ENCODE measurements at places on chromosomes 5 and 9.

GRCh38 chr5:3346111-3346820 is 249.4 kb upstream of the IRX1 start:
- DNase-seq, result no peak

DNA sequence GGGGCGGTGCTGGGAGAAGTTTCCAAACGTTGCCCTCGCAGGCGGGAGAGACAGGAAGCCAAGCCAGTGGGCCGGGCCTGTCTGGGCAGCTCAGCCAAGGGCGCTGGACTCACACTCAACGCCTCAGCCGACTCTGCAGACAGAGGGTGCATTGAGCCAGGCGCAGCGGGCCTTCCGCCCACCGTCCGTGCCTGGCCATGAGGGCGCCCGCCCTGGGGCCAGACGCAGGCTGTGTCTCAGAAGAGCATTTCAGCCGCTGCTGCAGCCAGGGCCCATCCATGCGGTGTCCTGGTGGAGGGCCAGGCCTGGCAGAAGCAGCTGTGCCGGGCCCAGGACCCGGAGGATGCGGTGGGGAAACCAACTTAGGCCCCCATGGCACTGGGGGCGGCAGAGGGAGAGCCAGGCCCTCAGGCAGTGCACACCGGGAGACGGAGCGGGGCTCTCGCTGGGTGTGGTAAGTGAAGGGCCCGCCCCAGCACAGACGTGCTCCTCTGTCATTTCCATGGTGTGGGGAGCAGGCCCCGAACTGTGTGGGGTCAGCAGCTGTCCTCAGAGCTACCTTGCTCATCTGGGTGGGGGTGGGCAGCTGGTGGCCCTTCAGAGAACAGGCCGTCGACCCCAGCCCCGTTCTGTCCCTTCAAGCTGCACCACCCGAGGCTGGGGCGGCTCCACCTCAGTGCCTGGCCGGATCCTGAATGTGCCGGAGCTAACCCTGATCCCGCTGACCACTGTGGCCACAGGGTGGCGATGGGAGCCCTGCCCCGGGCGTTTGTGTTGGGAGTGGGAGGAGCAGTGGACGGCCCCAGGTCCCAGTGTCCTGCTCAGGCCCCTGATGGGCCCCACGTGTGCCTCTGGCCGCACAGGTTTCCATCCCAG is 18.0 kb downstream of the DNLZ start:
- DNase-seq, result no peak

GRCh38 chr9:8085986-8086385 is 286.4 kb upstream of the DMAC1 start:
- DNase-seq, result peak; percentile 60

DNA sequence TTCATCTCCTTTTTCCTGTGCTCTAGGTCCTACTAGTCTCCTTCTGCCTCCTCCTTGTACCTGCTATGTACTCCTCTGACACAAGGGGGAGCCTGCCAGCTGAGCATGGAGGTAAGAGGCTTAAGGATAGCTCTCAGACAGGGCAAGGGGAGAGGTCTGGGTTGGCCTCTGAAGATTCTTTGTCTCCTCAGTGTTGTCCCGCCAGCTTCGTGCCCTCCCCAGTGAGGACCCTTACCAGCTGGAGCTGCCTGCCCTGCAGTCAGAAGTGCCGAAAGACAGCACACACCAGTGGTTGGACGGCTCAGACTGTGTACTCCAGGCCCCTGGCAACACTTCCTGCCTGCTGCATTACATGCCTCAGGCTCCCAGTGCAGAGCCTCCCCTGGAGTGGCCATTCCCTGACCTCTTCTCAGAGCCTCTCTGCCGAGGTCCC is 3.8 kb downstream of the CREB3 start:
- DNase-seq, result no peak

GRCh38 chr9:19615036-19615624 is 173.7 kb downstream of the SLC24A2 start:
- no peak for DNase-seq

GRCh38 chr5:119745976-119746375 is 116.6 kb downstream of the FAM170A start:
- no peak for DNase-seq

DNA sequence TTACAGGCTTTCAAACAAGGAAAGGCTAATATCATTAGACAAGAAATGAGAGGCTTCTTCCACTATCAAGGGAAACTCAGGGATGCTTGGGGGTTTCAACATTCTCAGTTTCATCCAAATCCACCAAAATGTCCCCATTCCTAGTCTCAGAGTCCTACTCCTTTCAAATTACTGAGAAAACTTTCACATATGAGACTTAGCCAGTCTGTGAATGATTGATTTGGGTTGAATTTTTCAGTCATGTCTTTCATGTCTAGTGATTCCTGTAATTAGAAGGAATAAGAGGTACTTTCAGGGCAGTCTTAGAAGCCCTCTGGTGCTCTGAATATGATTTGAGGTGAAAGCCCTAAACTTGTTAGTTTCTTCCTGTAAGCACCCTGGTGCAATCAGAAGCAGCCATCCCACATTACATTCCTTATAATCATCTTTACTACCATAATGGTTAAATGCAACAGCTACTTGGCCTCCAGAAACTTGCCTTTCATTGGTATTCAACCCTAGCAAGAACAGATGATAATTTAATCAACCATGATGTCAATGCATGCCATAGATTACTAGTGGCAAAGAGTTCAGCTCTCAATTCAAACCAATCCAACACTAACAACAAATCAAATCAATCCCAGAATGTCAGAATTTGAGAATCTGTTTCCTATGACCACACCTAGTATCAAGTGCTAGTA is 50.7 kb upstream of the RIC1 start:
- DNase-seq, result no peak

DNA sequence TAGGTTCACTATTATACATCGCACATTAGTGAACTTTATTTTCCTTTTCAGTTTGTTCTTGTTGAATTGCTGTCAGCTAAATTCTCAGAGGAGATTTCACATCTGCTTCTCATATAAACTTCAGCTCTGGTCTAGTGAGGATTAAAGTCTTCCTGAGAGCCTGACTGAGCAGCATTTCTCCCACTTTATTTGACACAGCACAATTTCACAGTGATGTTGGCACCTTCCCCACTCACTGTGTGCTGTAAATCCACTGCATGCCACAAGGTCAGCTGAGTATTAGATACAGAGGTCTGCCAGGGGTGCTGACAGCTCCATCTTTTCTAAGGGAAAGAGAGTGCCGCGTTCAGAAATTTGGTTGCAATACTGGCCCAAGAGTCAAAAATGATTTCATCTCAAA is 567.4 kb downstream of the PRR16 start:
- no peak for DNase-seq

DNA sequence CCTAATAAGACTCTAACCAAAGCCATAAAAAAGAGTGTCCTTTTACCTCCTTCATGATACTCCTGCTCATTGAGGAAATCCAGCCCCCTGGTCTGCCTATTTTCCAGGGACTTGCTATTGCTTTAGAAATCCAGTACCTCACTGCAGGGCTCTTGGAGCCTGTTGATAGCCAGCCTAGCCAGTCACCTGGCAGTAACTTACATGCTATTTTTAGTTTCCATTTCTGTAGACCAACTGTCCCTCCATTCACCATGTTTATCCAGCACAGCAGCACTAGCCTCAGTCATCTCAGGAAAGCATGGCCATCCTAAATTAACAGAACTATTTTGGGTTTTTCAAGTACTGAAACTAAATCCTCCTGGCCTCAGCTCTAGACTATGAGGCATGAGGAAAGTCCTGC is 91.5 kb upstream of the PHF24 start:
- no peak for DNase-seq

DNA sequence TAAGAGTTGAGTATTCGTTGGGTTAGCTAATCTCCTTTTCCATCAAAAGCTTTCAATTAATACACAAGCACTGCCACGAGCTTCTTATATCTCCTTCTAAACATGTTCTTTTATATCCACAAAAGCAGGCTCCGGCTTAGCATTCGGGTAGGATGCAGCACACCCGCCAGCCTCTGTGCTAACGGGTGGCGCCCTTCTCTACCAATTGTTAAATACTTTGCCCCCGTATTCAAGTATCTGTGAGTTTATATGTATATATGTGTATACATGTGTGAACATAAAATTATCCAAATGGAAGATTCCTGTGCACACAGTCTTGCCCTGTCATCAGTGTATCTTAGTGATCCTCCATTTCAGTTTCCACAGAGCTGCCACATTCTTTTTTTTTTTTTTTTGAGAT is 27.8 kb downstream of the BNIP1 start:
- DNase-seq, result no peak

DNA sequence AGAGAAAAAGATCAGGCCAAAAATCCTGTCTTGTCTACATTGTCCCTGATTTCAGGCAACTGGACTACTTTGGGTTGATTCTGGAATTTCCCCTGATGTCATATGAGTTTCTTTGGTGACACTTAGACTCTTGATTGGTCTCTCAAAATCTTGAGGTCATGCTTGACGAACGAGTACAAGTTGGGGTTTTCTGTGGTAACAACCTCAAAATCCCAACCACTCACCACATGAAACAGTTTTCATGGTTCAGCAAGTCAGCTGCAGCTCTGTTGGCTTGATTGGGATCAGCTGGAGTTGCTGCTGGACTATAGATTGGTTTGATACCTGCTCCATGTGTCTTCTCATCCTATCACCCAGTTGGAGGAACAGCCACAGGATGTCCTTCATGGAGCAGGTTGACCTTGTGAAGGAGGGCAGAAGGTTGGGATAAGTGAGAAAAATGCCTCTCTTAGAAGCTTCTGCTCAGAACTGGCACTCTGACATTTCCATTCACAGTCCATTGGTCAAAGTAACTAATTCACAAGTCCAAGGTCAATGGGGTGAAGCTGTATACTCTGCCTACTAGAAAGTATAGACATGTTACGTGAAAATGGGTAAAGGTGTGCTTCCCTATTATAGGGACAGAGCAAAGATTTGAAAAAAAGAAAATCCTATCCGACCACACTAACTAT is 284.5 kb downstream of the SH3GL2 start:
- no peak for DNase-seq

DNA sequence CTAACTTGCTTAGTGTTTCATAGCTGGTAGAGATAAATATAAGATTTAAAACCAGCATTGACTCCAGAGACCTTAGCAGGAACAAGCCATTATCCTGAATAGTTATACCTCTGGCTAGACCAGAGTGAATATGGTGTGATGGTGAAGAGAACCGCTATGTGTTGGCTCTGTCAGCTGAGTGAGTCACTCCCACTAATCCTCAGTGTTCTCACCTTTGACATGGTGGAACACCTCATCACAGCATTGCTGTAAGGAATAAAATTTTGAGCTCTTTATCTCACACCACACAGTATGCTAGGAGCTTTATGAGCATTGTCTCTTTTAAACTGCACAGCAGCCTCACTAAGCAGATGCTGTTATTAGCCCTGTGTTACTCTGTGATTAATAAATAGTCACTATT is 90.7 kb upstream of the DHFR start:
- no peak for DNase-seq

DNA sequence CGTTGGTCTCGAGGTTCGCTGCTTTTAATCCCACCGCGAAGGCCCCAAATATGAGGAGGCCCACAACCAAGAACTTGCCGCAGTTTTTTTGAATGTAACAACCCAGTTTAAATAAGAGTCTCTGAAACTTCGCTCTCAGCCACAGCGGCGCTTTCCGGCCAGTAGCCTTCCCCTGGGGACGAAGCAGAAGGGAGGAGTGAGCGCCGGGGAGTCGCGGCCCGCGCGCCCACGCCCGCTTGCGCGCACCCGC is 10.4 kb downstream of the PTCH1 start:
- no peak for DNase-seq

- no peak for DNase-seq
These were observed 199.8 kb downstream of the MAPKAP1 start for GRCh38 chr9:125507226-125507625.

DNA sequence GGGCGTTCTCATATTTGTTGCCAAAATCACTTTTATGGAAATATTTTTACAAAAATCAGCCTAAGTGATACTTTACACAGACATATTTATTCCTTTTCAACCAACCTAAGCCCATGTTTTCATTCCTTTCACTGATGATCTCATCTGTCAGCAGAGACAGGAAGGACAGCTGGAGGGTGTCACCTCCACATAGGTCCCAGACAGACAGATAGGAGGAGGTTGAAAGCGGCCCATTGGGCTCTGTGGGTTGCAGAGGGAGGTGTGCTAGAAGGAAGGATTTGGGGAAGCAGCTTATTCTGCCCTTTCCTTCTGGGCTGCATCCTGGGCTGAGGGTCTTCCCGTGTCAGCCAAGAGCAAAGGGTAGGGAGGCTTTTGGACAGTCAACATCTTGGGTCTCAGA is 26.0 kb upstream of the SEMA4D start:
- DNase-seq, result no peak

DNA sequence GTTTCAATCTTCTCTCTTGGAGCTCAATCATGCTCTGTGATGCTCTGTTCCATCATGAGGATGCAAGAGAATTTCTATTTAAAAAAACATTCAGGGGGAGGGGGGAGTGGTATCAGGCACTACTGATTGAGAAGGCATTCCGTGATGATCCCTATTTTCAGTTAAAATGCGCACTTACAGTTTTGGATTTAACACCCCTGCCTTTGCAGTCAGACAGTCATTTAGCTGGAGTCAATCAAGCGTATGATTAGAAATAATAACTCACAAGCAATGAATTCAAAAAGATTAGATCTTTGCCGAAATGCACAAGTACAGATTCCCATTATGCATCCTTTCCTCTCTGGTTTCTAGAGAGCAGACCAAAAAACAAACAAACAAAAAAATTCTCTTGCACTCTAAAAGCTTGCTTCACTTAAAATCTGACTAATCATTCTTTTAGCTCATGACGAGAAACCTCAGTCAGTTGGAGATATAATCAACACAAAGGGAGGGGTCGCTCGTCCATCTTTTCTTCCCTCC is 55.4 kb downstream of the EFNA5 start:
- DNase-seq, result no peak

Data from NCI-H187 treated with DMSO at 0.1 percent for 48 hours (cell line).